ENCODE measurements at places on chromosomes 5 and 9.

- no peak for DNase-seq
Measured at GRCh38 chr9:23926368-23926767, 100.3 kb upstream of the ELAVL2 start.

GRCh38 chr9:121424024-121424432 is 54.0 kb upstream of the STOM start:
- no peak for DNase-seq

DNA sequence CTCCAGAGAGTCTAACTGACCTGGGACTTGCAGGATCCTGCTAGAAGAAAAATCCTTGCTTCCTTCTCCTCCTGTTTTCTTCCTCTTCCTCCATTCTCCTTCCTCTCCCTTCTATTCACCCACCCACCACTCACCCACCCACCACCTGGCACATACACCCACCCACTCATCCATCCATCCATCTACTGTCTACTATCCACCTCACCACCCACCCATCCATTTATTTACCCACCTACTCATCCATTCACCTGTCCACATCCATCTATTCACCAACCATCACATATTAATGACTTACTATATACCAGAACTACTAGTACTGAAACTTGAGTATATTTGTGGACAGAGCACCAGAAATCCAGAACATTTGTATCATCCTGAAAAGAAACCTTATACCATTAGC is 49.4 kb downstream of the EHMT1 start:
- DNase-seq = no peak

DNA sequence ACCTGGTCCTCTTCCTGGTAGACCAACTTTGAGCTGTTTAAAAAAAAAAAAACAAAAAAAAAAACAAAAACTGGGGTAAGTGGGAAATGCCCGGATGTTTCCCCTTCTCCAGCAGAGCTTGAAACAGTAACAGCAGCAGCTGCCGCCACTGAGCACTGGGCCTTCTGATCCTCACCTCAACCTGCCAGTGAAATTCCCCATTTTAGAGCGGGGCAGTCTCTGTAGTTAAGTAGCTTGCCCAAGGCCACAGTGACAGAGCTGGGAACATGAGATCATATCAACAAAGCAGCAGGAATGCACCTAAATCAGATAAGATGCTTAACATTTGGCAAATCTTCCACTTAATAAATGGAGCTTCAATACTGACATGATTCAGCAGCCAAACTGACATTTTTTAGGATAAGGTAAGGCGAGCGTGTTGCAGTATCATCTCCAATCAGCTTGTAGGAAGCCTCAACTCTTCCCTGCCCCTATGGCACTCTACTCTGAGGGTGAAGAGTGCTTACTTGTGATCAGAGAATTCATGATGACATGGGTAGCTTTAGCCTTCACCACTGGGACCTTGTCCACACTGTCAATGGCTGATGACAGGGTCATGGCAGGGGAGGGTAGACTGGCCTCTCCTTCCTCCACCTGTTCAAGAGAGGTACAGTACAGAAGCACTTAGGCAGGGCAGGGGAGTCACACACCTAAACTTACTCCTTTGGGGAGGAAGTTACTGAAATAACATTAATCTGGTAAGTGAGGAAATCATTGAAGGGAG is 9.3 kb downstream of the KIAA1191 start:
- DNase-seq = peak; percentile 20

GRCh38 chr9:10612641-10613398 is at the start of gene PTPRD:
PTPRD (minus strand) TSS chr9:10613002.
- peak; percentile 0 for DNase-seq

DNA sequence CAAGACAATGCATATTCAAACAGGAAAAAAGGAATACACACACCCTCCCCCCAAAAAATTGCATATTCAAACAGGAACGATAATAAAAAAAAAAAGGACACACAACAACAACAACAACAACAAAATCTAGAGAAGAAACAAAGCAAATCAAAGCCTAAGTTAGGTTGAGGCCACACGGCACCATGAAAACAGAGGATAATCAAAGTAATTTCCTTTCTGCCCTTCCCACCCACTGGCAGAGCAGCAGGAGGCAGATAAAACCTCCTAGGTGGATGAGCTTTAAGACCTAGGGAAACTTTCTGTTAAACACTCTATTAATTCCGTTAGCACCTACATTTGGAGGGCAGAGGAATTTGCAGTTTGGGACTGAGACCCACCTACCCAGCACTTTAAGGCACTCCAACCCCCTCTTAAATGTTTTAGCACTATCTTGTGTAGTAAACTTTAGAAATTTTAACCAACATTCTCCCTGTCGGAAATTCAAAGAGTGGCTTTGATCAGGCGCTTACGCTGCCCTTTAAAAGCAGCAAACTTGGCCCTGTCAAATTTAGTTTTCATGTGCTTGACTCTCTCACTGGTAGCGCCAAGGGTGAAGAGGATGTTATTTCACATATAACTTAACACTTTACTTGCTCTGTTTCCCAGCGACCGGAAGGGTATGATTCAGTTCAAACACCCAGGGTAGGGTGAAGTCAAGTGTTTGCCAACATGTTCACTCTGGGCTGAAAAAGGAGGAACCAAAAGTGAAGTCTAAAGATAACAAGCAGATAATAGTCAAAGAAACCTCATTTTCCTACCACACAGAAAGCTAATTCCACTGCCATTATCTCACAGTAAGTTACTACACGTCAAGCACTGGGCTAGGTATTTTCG is 9.2 kb downstream of the ENC1 start:
- DNase-seq = peak; percentile 74

GRCh38 chr9:132350861-132351315 is 3.9 kb downstream of the SETX start:
- peak; percentile 15 for DNase-seq

DNA sequence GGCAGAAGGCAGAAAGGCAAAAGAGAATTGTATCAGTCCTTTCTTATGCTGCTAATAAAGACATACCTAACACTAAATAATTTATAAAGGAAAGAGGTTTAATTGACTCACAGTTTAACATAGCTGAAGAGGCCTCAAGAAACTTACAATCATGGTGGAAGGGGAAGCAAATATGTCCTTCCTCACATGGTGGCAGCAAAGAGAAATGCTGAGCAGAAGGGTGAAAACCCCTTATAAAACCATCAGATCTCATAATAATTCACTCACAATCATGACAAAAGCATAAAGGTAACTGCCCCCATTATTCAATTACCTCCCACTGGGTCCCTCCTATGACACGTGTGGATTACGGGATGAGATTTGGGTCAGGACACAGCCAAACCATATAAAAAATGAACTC is 312.5 kb upstream of the PTGER4 start:
- DNase-seq = peak; percentile 26

DNA sequence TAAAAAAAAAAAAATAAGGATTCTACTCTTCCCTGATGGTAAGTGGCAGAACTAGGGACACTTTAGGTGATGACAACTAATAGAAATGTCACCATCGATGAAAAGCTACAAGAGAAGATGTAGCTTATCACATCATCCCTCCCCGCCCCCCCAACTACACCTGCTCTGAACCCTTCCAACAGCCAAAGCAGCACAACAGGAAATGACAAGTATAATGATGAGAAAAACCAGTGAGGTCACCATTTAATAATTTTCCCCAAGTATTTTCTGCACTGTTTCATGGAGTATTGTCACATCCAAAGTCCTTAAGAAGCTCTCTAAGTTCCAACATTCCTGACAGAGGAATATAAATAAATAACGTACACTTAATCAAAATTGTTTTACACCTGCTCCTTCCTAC is 221.4 kb downstream of the EFNA5 start:
- DNase-seq = no peak

DNA sequence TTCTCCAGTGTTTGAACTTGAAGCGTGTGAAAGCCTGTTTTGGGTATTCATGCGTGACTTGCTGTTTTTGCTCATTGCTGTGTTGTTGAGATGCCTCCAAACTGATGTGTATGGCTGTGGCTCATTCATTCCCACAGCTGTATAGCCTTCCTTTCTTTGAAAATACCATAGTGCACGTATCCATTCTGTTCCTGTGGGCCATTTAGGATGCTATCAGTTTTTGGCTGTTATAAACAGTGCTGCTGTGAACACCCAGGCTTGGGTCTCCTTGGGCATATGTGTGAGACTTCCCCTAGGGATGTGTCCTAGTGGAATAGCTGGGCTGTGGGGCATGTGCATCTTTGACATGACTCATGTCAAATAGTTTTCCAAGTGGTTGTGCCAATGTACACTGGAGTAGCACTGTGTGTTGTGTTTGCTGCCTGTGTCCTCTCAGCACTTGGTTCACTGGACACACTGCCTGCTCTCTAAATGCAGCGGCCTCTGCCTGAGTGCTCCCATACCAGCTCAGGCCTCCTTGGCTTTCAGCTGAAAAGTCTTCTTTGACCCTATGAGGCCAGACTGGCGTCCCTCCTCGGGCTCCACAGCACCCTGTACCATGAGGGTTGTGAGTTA is 102.6 kb upstream of the TBC1D2 start:
- peak; percentile 79 for DNase-seq

Measured in EH (cell line).